ENCODE measurements at places on chromosomes 1 and 21. TPM values are rescaled to one million over a fixed set of nuclear protein-coding genes. Genes with fewer than 3 reads are reported as not detected.

PDXK gene
- 32.0 TPM for polyA plus RNA-seq

NUDT4B gene
- polyA plus RNA-seq = 6.6 TPM

C8A gene
- polyA plus RNA-seq = not detected

CNR2 gene
- not detected for polyA plus RNA-seq

KHDRBS1 gene
- 210 TPM for polyA plus RNA-seq

TAS1R3 gene
- polyA plus RNA-seq = 1.2 TPM

ASTN1 gene
- polyA plus RNA-seq = 37.9 TPM

GBP4 gene
- polyA plus RNA-seq = not detected

PSMG1 gene
- 44.2 TPM for polyA plus RNA-seq

INSRR gene
- 3.0 TPM for polyA plus RNA-seq

OR2T35 gene
- polyA plus RNA-seq = not detected

CELF3 gene
- 89.0 TPM for polyA plus RNA-seq

HCN3 gene
- polyA plus RNA-seq = 53.4 TPM

VHLL gene
- 1.4 TPM for polyA plus RNA-seq

NR0B2 gene
- polyA plus RNA-seq = not detected

HORMAD1 gene
- 0.34 TPM for polyA plus RNA-seq

PLEKHG5 gene
- polyA plus RNA-seq = 28.8 TPM
